Activated naive CD8-positive, alpha-beta T cell treated with anti-CD3 and anti-CD28 coated beads, Interleukin-2, amount 50 U/mL, for 16 hours (primary cell): ENCODE measurements at places on chromosomes 7 and 10.

DNA sequence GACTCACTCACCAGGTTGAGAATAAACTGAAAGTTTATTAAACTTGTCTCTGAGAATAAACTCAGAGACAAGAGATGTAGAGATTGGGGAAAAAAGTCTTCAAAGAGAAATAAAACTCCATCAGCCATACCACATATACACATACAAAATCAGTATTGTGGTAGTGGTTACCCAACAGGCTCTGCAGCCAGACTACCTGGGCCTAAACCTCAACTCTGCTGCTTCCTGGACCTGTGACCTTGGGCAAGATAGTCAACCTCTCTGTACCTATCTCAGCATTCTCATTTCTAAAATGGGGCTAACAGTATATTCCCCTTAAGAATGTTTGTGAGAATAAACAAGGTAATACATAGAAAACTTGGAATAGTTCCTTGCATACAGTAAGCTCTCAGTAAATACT is 15.3 kb downstream of the TPK1 start:
- no peak for DNase-seq

DNA sequence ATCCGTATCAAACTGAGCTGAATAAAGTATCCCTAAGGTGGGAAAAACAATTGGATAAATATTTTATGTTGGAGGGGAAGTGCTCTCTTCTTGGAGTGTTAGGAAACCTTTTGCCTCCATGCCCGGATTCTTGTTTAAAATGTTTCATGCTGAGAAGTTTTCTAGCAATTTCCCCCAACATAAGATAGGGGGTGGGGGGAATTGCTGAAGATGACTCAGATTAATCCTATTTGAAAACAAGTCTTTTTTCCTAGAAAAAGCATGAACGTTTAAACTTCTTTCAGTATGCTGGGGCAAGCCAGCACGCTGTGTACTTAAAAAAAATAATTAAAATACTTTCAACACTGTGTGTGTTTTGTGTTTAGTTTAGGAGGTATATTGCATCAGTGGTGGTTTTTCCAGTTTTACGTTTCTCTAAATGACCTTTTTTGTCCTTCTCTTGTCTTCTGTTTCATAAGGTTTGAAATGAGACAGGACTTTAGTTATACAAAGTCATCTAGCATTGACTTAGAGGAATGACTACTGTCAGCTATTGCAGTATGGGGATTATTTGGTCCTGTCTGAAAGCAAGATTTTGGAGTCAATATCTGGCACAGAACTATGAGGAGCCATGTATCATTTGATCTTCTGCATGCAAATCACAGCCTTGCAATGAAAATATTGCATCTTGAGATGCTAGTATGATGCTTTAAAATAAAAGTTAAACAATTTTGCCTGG is 295.9 kb downstream of the GATA3 start:
- no peak for DNase-seq

GRCh38 chr7:67809586-67809985 is 813.0 kb downstream of the TYW1 start:
- DNase-seq: no peak

GRCh38 chr10:110413049-110413783 is 84.5 kb upstream of the DUSP5 start:
- no peak for DNase-seq

GRCh38 chr10:48932831-48933664 is 6.6 kb downstream of the LRRC18 start:
- DNase-seq: no peak

DNA sequence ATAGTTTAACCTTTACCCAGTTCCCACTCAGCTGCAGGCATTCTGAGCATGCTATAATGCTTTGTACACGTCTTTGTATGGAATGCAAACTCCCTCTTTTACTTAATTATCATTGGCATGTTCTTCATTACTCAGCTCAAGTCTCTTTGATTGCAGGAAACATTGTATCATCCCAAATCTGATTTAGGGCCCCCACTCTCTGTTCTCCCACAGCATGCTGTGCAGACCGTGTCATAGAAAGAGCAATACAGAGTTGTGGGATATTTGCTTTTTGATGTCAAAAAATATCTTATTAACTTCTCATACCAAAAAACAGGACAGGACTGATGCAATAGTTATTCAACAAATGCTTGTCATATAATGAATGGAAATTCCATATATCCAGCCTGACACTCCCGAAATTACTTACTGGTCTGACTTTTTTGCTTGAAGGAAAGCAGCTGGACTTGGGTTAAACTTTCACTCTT is 1081.5 kb upstream of the C7orf33 start:
- no peak for DNase-seq

GRCh38 chr10:104253106-104253505 is 1.6 kb upstream of the GSTO1 start:
- DNase-seq: no peak

- DNase-seq: no peak
Measured at GRCh38 chr7:156881679-156882078, 11.3 kb downstream of the LMBR1 start.

- no peak for DNase-seq
Measured at GRCh38 chr7:27774717-27775328, 34.9 kb downstream of the TAX1BP1 start.

DNA sequence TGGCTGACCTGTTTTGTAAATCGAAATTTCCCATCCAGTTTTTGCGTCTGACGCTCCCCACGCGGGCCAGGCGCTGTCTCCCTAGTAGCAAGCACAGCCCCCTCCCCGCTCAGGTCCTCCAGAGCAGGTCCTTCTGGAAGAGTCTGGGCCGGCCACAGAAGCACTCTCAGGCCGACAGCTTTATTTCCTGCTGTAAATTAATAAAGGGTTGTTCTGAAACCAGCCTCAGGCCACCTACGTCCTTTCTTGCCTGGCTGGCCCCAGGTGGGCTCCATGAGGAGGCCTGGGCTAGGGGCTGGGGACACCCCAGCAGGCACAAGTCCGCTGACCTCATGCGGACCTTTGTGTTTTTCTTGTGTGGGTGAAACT is 35.2 kb downstream of the CAMK2B start:
- no peak for DNase-seq

DNA sequence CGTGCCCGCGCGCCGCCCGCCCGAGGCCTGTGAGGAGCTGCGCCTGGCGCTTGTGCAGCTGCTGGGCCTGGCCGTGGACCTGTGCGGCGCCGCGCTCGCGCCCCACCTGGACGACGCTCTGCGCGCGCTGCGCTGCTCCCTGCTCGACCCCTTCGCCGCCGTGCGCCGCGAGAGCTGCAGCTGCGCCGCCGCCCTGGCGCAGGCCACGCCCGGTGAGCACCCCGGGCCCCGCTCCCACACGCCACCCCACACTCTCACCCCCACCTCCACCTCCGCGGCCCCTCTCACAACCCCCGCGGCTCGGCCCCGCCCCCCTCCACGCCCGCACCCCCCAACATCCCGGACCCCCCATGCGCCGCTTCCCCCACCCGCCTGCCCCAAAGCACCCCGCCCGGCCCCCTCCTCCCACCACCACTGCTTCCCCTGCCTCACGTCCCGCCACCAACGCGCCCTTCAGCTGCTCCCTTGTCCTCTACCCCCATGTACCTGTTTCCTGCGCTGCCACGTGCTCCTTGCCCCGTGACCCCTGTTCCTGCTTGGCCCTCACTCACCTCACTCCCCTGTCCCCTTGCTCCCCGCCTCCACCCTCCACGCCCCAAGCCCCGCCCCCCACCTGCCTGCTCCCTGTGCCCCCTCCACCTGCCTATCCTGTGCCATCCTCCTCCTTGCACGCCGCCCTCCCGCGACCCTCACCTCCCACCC is at the start of gene PRKAR1B:
Gene PRKAR1B (minus strand): TSS at position 178 of the 702 bp plus-strand sequence. CDS start 15,776 bp downstream, outside the sequence.
- DNase-seq: peak; percentile 12

DNA sequence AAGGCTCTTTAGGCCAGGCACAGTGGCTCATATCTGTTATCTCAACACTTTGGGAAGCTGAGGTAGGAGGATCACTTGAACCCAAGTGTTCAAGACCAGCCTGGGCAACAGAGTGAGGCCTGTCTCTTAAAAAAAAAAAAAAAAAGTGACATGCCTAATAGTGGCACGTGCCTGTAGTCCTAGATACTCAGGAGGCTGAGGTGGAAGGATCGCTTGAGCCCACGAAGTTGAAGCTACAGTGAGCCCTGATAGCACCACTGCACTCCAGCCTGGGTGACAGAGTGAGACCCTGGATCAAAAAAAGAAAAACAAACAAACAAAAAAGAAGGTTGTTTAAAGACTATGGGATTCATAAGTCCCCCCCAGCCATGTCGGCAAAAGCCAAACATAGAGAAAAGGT is 42.2 kb upstream of the NRF1 start:
- no peak for DNase-seq

GRCh38 chr10:71312811-71313789 is 6.0 kb upstream of the SLC29A3 start:
- no peak for DNase-seq

- no peak for DNase-seq
Measured at GRCh38 chr10:133358162-133358924, 524 bp upstream of the FUOM start.

DNA sequence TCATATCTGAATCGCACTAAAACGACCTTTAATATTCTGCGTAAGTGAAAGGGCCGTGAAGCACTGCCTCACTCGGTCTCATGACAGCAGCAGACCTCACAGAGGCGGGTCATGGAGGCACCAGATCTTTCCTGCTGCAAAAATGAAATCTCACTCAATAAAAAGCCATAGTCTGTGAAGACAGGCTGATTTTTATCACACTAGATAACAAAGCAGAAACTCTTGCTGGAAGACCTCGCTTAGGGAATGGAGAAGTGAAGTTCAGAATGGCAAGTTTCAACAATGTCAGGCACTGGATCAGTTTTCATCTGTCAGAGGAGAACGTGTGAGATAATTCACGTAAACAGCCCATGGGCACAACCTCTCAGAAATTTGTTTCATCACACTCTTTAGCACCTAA is 8.0 kb downstream of the SEPHS1 start:
- DNase-seq: no peak

DNA sequence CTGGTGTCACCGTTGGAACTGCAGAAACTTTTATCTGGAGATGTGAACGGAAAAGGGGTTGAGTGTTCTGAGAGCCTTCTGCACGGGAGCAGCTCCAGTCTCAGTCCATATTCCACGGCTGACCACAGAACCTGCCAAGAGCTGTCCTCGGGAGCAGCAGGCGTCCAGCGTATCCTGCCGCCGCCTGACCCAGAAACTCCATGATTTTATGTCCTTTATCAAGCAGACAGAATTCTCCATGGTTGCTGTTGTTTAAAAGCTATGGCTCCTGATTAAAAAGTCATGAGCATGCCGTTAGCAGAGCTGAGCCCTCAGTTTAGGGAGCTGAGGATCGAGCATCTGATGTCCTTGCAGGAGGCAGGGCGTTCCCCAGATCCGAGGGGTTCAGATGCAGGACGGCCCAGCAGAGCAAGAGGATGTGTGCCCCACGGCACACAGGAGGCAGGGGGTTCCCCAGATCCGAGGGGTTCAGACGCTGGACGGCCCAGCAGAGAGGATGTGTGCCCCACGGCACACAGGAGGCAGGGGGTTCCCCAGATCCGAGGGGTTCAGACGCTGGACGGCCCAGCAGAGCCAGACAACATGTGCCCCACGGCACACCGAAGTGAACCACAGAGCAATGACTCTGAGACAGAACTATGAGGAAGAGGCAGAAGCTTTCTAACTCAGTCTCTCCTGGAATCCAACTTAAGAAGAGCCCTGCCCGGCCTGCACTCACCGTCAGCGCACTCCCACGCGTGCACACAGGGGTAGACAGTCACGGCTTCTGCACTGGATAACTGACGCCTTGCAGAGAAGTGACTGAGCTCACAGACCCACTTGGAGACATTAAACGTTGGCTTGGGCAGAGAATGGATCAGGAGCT is 96.4 kb downstream of the WDR37 start:
- no peak for DNase-seq

- DNase-seq: no peak
Measured at GRCh38 chr7:106071356-106071998, 40.6 kb downstream of the SYPL1 start.

- no peak for DNase-seq
Measured at GRCh38 chr7:45867471-45867870, 5.4 kb downstream of the CCDC201 start.

GRCh38 chr7:127257086-127257485 is 4.3 kb upstream of the GRM8 start:
- no peak for DNase-seq

- no peak for DNase-seq
Measured at GRCh38 chr10:15223174-15223573, 54.7 kb upstream of the NMT2 start.

GRCh38 chr10:3231951-3232730 is 59.6 kb upstream of the PITRM1 start:
- no peak for DNase-seq

DNA sequence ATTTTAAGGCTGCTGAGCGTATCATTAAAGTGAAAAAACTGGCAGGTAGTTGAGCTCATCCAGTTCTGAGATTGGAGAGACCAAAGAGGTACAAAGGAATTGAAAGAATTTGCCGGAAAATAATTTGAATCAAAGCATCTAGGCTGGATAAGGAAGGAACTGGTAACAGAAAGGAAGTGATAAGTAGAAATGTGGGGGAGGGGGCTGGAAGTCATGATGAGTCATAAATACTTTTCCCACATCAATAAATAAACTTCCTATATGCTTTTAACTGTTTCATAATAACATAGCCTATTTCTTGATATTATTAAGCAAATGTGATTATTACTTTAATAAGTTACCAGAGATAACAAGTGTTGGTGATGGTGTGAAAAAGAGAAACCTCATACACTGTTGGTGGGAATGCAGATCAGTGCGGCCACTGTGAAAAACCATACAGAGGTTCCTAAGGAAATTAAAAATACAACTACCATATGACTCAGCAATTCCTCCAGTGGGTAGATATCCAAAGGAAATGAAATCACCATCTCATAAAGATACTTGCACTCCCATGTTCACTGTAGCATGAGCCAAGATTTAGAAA is 27.0 kb downstream of the ZNF438 start:
- no peak for DNase-seq

DNA sequence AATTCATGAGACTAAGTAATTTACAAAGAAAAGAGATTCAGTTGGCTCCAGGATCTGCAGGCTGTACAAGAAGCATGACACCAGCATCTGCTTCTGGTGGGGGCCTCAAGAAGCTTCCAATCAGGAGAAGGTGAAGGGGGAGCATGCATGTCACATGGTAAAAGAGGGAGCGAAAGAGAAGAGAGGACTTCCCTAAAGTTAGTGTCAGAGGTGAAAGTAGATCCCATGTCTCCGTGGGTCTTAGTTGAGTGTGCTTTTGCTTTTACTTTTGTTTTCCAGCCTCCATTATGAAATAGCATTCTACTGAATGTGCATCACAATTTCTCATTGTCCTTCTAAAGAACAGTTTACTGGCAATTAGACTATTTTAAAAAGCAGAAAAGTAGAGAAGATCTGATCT is 213.6 kb upstream of the FZD1 start:
- DNase-seq: no peak

GRCh38 chr10:3658766-3659165 is 126.2 kb downstream of the KLF6 start:
- DNase-seq: no peak
